ENCODE measurements at places on chromosomes 5 and 9. TPM values are rescaled to one million over a fixed set of nuclear protein-coding genes. Genes with fewer than 3 reads are reported as not detected.

The CFAP90 gene
- total RNA-seq = not detected

GRCh38 chr9:99445371-99445891 lies 223.3 kb downstream of the SEC61B start:
- no peak for DNase-seq

- no peak for DNase-seq
These were observed 37.0 kb downstream of the SLC38A9 start for GRCh38 chr5:55675119-55675518.

The ALDOB gene
- not detected for total RNA-seq

DNA sequence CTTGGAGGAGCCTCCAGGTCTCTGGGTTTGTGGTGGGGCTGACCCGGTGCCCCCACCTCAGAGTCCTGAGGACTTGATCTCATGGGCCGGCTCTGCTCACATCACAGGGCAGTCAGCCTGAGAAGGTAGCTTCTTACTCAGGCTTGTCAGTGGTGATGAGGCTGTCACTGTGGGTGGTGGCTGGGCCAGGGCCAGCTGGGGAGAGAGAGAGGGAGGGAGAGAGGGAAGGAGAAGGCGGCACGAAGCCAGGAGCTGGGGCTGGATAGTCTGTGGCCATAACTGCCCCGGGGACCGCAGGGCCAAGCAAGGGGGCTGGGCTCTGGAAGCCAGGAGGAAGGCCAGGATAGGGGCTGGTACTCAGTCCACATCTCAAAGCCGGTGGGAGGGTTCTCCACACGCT lies 6.5 kb downstream of the NTNG2 start:
- DNase-seq = no peak

Data from pulmonary artery endothelial cell (primary cell).